ENCODE measurements at places on chromosomes 13 and 19.

DNA sequence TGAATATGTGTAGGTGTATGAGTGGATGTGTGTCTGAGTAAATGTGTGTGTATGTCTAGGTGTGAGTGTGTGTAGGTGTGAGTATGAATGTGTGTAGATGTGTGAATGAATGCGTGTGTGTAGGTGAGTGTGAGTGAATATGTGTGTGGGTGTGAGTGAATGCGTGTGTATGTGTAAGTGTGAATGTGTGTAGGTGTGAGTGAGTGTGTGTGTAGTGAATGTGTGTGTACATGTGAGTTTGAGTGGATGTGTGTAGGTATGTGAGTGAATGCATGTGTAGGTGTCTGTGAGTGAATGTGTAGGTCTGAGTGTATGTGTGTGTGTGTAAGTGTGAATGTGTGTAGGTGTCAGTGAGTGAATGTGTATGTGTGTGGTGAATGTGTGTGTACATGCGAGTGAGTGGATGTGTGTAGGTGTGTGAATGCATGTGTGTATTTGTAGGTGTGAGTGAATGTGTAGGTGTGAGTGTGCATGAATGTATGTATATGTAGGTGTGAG lies 201.0 kb upstream of the ZNF536 start:
- H3K4me1 ChIP-seq = no peaks in the 10 kb centered on the region
- H3K27me3 ChIP-seq = peaks cover 1% of the 10 kb centered on the region
- H3K4me3 ChIP-seq = no peak overlapping the region
- H3K27ac ChIP-seq = no peak overlapping the region
- DNase-seq = no peak
- no peaks in the 10 kb centered on the region for H3K36me3 ChIP-seq

DNA sequence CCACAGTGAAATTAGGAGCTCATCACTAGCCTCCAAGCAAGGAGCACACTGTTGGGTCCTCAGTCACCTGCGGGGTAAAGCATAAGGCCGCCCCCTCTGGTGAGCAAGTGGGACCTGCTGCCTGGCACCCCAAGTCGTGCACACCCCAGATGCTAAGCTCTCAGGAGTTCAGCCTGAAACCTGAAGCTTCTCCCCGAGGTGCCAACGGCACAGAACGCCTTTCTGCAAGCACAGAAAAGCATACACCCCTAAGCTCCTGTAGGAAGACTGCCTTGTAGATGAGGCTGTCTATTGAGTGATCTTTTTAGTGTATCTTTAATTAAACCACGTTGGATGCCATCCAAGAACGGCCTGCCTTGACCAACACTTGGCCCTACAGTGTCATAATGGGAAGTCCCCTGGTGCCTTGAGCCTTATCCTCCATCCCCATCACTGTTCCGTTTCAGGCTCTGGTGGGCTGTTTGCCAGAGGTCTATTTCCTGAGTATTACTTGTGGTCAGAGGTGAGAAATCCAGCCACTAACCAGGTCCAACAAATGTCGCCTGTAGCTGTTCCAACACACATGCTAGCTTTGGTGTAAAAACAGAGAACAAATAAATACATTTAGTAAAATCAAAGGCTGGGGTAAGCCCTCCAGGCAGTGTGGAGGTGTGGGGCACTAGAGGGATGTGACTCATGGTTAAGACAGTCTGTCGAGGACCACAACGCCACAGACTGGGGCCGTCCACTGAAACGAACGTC lies 44.8 kb downstream of the C13orf42 start:
- DNase-seq = no peak
- no peaks in the 10 kb centered on the region for H3K36me3 ChIP-seq
- no peak overlapping the region for H3K4me3 ChIP-seq
- H3K4me1 ChIP-seq = peaks cover 17% of the 10 kb centered on the region

GRCh38 chr19:40264314-40265054 lies 20.7 kb downstream of the AKT2 start:
- DNase-seq = no peak
- H3K4me3 ChIP-seq = no peak overlapping the region
- peaks cover 40% of the 10 kb centered on the region for H3K36me3 ChIP-seq
- H3K4me1 ChIP-seq = no peaks in the 10 kb centered on the region
- no peak overlapping the region for H3K27ac ChIP-seq

GRCh38 chr13:99103536-99103935 lies 97.1 kb upstream of the UBAC2 start:
- no peak overlapping the region for H3K27ac ChIP-seq
- no peaks in the 10 kb centered on the region for H3K36me3 ChIP-seq
- H3K27me3 ChIP-seq = peaks cover 4% of the 10 kb centered on the region
- DNase-seq = no peak

GRCh38 chr19:13417054-13417453 lies 89.2 kb downstream of the CACNA1A start:
- no peak overlapping the region for H3K27ac ChIP-seq
- H3K27me3 ChIP-seq = no peaks in the 10 kb centered on the region
- no peak overlapping the region for H3K4me3 ChIP-seq

DNA sequence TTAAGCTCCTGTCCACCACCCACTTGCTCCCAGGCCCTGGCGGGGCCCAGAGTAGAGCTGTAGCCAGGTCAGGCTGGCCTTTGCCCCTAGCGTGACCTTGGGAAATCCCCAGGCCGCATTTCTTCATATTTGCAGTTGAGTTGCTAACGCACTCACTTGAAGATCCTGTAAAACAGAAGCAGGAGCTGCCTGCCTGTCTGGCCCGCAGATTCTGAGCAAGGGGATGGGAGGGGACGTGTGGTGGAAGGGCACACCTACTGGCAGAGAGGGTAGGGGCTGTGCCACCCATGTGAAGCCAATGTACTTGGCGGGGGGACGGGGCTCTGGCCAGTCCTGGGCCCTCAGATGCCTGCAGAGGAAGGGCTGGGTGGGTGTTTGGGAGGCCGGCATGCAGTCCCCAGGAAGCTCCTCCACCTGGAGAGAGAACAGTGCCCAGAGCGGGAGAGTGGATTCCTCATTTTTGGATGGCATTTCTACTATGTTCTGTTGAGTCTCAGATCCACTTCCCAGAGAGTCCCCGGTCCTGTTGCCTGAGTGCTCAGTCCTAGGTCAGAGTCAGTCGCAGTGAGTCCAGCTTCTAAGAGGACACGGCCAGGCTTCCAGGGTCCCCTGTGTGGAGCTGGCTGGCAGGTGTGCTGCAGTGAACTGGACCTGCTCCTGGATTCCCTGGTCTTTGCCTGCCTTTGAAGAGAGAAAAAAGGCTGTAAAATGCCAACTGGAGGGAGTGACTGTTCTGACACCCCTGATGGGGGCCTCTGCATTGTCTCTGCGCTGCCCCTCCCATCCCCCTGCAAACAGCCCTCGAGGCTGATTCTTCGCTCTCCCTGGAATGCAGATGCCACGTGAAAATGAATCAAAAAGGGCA lies 62.9 kb downstream of the GGACT start:
- peaks cover 8% of the 10 kb centered on the region for H3K4me1 ChIP-seq
- H3K4me3 ChIP-seq = no peak overlapping the region
- DNase-seq = no peak
- no peak overlapping the region for H3K27ac ChIP-seq
- H3K27me3 ChIP-seq = no peaks in the 10 kb centered on the region
- peaks cover 17% of the 10 kb centered on the region for H3K36me3 ChIP-seq

DNA sequence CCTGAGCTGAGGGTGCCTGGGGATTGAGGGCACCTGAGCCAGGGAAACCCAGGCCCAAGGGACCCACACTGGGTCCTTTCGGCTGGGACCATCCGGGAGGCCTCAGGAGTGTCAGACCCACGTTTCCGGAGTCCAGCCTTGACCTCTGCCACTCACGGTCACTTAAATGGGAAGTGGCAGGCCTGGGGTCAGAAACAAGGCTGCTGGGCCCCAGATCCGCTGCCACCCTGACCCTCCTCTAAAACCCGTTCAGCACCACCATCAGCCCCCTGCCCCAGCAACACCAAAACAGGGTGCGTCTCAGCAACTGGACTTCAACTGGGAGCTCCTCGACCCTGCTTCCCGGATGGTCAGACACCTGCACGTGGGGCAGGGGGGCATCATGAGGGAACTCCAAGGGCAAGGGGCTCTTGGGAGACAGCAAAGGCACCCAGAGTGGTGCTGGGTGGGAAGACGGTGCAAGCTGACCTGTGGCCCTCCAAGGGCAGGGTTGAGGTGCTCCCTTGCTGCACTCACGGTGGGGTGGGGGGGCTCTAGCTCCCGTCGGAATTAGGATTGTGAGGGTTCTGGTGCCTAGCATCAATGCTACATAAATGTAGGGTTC lies 1.2 kb upstream of the PLPP2 start:
- H3K27me3 ChIP-seq = peaks cover 72% of the 10 kb centered on the region
- no peaks in the 10 kb centered on the region for H3K36me3 ChIP-seq
- H3K4me3 ChIP-seq = peak overlapping the region; percentile 45
- H3K4me1 ChIP-seq = peaks cover 19% of the 10 kb centered on the region
- DNase-seq = no peak

All from mesothelial cell of epicardium (in vitro differentiated cells).